GM20000 (cell line): ENCODE measurements at places on chromosomes 7 and 10.

DNA sequence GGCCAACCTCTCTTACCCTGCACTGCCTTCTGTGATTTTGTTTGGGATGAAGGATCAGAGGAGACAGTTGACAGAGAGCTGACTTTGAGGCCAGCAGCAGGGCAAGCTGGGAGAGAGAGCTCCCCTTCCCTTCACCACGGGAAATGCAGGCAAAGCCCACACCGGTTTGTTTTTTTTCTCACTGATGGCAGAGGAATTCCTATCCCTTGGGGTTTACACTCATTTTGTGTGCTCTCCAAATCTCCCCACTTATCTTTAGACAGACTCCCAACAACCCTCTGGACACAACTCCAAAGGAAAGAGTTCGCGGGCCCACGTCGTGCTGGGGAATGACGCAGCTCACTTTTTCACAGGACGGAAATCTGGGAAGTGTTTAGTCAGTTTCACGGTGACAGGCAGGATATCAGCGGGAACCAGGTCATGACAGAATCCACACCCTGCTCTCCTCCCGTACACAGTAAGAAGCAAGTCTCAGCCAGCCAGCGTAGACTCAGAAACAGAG lies 68.3 kb upstream of the FAM171A1 start:
- DNase-seq = no peak

DNA sequence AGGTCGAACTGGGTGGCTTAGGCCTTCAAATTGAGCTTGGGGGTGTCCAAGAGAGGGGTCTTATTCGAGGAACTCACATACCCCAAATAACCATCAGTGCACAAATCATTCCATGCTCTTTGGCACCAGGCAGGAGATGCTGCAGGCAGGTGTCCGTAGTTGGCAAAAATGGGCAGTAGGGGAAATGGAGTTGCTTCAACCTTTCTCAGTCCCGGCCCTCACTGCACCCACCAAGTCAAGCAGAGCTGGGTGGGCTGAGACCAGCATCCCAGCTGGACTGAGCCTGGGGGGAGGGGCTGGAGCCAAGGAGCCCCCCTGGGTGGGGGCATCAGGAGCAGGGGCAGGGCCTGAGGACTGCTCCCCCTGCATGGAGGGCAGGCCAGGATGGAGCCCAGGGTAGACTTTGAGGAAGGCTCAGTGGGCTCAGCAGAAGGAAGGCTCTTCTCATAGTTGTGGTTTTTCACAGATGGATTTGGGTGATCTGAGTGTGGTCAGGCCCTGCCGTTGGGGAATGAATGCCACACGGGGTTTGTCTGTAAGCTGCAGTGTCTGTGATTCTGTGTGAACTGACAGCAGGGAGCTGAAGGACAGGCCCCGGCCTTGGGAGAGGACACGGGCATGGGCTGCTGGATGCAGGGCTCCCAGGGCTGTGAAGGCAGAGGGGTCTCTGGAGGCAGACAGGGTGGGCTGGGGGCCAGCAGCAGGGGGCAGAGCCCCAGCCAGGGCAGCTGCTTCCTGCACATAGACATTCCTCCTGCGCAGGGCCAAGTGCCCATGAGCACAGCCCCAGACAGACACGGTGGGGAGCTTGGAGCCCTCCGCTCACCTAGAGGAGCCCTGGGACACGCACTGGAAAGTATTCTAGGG lies 144.5 kb downstream of the ADCY1 start:
- DNase-seq = no peak

DNA sequence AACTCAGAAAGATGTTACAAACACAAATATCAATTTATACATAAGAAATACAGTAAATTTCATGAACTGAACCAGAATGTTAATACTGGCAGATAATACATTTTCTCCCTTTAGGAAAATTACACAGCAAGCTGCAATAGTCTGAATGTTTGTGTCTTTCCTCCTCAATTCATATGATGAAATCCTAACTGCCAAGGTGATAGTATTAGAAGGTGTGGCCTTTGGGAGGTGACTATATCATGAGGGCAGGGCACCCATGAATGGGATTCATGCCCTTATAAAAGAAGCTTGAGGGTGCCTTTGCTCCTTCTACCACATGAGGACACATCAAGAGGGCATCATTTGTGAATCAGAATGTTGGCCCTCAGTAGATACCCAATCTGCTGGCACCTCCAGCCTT lies 64.3 kb upstream of the GPR22 start:
- no peak for DNase-seq

GRCh38 chr7:39674406-39674805 lies 51.0 kb downstream of the RALA start:
- DNase-seq = no peak

- no peak for DNase-seq
Observed at GRCh38 chr7:123242467-123243092, 42.8 kb upstream of the SLC13A1 start.

DNA sequence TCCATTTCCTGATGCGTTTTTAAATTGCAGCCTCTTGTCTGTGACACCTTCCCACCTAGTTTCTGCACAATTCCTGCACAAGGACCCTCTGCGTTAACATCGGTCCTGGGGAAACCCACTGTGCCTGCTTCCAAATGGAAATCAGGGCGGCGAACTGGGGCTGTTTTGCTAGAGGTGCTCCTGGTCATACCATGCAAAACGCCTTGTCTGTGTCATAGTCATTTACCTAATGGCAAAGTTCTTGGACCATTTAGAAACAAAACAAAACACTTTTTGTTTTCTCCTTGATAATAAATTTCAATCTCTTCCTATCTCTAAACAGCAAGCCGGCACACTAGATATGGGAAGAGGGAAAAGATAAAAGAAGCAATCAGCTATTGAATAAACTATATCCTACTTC lies 206.9 kb upstream of the KLF14 start:
- DNase-seq = no peak

DNA sequence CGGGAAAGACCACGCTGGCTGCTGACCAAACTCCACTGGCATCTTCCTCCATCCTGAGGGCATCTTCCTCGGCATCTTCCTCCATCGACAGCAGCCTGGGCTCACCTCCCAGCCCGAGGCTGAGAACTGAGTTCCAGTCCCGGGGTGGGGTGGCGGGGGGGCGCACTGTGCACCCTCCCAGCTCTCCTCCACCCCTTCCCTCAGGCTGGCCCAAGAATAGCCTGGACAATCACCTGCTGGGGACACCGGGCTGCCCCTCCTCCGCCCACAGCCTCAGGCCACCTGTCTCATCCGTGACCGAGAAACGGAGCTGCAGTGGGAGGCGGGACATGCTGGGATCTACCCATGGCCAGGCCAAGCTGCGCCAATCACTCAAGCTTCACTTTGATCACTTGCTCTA lies 37.2 kb downstream of the DIP2C start:
- no peak for DNase-seq

- DNase-seq = no peak
Observed at GRCh38 chr7:107503687-107504086, 33.8 kb downstream of the GPR22 start.

- DNase-seq = no peak
Observed at GRCh38 chr7:154463794-154464193, 411.6 kb downstream of the DPP6 start.

GRCh38 chr7:2299870-2300512 lies 14.2 kb downstream of the SNX8 start:
- peak; percentile 49 for DNase-seq
